ENCODE measurements at places on chromosomes 6 and 20.

- no peak for DNase-seq
These were observed 39.1 kb downstream of the MCM8 start for GRCh38 chr20:5989539-5989938.

DNA sequence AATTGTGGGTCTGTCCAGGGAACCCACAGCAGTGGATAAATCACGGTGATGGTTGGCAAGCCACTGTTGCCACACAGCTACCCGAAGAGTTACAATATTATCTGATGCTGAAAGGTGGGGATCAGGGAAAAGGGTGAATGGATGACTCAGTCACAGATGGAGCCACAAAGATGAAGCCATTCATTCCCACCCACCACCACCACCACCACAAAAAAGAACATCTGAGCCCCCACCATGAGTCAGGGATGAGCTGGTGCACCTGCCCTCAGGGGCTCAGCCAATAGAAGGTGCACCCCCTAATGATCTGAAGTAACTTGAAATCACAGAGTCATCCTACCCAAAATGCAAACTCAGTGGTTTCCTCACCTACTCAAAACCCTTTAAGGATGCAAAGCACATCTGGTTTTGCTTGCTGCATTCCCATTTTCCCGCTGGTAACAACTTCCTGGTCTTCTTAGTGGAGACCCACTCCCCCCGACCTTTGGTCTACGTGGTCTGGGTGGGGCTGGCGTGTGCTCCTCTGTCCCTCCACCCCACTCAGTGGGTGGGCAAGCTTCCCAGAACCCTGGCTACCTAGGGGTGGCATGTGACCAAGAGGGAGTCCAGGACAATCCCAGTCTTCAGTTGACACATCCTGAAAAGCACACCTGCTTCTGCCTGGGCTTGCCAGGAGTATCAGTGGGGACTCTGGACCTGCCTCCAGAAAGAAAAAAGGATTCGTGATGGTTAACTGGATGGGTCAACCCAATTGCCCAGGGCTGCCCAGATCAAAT, 125.5 kb downstream of the ANKRD60 start:
- no peak for DNase-seq

DNA sequence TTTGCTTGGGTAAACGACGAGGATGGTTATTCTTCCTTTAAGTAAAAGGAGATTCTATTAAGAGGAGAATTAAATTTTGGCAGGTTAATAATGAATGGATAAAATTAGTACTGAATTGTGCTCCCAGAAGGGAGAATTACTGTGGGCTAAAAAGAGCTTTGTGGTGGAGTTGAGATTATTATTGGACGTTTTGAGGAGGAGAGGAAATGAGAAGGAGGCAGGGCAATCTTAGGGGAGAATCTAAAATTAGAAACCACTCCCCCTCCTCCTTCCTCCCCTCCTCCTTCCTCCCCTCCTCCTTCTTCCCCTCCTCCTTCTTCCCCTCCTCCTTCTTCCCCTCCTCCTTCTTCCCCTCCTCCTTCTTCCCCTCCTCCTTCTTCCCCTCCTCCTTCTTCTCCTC, 331.8 kb downstream of the PRL start:
- DNase-seq: no peak

GRCh38 chr20:32438331-32438858, 80.3 kb downstream of the ASXL1 start:
- DNase-seq: no peak

DNA sequence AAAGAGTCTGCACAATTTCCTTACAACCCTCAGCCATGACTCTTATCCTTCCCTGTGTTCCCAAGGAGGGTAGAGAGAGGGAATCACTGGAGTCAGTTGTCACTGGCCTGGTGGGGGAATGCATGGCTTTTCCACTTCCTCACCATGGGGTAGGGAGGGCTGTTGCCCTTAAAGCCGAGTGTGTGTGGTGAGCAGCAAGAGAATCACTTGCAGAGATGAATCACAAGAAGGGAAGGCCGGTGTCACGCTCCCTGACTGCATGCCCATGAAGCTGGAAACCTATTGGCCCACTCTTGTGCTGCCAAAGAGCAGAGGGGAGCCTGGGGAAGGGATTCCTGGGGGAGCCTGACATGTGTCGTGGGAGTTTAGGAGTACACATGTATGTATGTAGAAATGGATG, 18.1 kb upstream of the BMP6 start:
- no peak for DNase-seq

DNA sequence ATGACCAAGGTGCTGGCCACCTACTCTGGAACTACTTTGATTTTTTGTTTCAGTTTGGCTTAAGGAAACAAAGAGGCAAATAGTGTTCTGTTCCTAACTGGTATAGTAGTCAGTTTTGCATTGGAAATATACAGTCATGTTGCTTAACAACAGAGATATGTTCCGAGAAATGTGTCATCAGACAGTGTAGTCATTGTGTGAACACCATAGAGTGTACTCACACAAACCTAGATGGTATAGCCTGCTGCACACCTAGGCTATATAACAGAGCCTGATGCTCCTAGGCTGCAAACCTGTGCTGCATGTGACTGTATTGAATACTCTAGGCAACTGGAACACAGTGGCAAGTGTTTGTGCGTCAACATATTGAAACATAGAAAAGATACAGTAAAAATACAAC, 80.4 kb downstream of the ARID1B start:
- DNase-seq: no peak

GRCh38 chr6:14316651-14317386, 199.2 kb downstream of the CD83 start:
- no peak for DNase-seq

GRCh38 chr6:70270287-70271005, 32.4 kb downstream of the COL9A1 start:
- DNase-seq: no peak

- no peak for DNase-seq
These were observed 35.9 kb downstream of the BEND3 start for GRCh38 chr6:107079429-107079828.

DNA sequence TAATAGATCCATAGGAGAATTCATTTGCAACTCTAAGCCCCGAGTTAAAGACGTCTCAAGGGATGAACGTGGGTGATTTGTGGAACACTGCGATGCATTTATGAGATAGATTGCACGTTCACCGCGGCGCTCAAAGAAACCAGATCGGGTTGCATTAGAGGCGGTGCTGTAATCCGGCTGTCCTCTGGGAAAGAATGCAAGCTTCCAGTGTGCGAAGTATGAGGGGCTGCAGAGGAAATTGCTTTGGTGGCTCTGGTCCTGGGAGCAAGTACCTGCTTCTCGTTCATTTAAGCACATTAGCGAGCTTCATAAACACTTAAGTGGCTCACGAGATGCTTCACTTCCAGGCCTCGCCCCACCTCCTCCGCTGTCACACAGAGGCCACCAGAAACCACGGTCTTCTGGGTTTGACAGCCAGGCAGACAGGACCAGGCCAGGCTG, 182.3 kb downstream of the CDH4 start:
- DNase-seq: no peak

All from frontal cortex (tissue), 4 donors.